ENCODE measurements at places on chromosomes 7 and 10.

GRCh38 chr7:13165854-13166253, 478.4 kb downstream of the ARL4A start:
- DNase-seq, result no peak

DNA sequence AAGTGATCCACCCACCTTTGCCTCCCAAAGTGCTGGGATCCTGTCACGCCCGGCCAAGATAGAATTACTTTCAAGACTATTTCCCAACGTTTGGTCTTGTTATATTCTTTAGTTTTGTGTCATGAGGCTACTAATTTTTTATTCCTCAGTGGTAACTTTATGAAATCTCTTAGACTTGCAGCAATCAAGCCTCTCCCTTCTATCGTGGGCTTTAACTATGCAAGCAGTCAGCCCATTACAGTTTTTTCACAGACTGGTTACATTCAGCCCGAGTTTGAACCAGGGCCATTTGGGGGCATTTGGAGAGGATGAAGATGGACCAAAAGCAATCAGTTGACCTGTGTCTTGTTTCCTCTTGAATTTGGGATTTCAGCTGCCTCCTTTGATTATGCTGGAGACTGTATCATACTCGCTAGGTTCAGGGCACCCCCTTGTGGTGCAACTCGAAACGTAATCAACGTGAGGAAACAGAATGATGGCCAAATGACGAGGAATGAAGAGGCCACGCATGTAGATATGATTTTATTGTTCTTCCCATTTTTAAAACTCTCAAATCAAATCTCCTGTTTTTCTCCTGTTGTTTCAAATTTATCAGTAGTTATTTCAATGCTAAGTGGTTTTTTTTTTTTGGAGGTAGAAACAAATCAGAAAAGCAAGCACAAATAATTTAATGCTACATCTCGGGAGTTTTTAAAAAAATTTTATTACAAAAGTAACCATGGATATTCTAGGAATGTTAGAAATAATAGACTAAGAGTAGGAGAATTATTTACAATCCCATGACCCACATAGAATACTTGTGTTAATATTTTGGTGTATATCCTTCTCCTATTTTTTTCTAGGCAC, 151.6 kb downstream of the KIAA1217 start:
- DNase-seq, result no peak

- no peak for DNase-seq
These were observed 85.0 kb downstream of the BTRC start for GRCh38 chr10:101438881-101439391.

GRCh38 chr7:93927585-93927984, 6.0 kb downstream of the GNG11 start:
- DNase-seq, result no peak

GRCh38 chr7:17311952-17312351, 13.5 kb downstream of the AHR start:
- no peak for DNase-seq

GRCh38 chr7:24024276-24025068, 259.5 kb upstream of the NPY start:
- no peak for DNase-seq

GRCh38 chr7:30526163-30526562, 21.5 kb upstream of the GGCT start:
- no peak for DNase-seq

DNA sequence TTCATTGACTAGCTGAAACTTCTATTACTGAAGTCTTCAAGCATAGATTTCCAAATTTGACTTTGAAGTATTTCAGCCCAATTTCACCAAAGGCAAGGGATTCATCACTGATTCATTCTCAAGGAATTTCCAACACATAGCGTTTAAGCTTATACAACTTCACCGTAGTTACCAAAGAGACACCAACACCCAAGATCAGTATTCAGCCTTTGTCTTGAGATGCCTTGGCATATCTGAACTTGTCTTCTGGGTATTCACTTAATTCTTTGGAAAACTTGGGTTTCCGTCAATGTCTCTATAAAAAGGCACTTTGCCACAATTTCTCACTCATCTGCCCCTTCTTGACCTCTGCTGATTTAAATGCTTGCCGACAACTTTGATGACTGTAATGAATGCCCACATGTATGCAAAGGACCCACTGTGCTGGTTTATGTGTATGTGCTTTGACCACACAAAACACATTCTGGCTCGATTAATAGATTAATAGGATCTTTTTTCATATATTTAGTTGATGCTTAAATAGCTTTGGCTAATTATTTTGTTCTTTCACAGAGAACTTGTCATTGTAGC, 49.6 kb downstream of the TES start:
- DNase-seq, result no peak

- no peak for DNase-seq
These were observed 219.6 kb downstream of the KCNMA1 start for GRCh38 chr10:77417806-77418640.

DNA sequence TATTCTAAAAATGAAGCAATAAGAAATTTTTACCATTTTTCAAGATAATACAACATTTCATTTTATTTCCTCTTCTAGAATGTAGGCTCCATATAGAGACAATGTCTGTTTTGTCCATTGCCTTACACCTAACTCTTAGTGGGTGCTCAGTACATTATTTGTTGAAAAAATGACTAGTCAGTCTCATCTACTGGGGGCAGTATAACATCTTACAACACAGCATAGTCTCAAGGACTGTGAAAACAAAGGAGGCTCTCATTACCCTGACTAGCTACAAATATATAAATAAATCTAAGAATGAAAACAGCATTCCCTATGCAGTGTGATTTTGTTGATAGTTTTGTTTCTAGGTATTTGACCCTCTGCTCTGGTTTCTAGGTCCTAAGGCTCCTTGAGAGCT, 11.6 kb downstream of the CRPPA start:
- DNase-seq, result no peak

DNA sequence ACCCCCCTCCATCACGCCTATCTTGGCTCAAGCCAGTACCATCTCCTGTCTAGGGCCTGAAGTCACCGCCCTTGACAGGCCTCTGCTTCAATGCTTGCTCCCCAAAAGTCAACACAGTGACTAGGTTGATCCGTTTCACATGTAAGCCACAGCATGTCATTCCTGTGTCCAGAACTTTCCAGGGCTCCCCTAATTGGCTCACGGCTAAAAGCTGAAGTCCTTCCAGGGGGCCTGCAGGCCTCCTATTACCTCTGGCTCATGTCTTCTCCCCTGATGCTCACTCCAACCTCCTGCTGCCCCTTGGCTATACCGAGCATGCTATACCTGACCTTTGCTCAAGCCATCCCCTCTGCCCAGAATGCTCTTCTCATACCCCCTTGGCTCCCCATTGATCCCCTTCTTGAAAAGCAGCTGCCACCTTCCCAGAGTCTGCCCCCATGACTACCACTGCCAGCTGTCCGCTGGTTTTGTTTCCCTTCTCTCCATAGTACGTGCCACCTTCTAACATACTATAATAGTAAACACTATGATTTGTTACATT, 39.1 kb downstream of the CPXM2 start:
- no peak for DNase-seq

GRCh38 chr10:1648648-1649047, 88.7 kb downstream of the ADARB2 start:
- DNase-seq, result no peak

DNA sequence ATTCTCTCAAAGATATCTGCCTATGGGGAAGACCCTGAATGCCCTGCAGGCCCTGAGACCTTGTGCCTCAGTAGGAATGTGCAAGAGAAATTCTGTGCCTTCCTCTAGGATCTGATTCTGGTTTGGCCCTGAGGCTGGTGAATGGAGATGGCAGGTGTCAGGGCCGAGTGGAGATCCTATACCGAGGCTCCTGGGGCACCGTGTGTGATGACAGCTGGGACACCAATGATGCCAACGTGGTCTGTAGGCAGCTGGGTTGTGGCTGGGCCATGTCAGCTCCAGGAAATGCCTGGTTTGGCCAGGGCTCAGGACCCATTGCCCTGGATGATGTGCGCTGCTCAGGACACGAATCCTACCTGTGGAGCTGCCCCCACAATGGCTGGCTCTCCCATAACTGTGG, 15.7 kb downstream of the DMBT1 start:
- DNase-seq, result no peak

GRCh38 chr7:144105211-144105610, 4.2 kb upstream of the OR2A2 start:
- no peak for DNase-seq

DNA sequence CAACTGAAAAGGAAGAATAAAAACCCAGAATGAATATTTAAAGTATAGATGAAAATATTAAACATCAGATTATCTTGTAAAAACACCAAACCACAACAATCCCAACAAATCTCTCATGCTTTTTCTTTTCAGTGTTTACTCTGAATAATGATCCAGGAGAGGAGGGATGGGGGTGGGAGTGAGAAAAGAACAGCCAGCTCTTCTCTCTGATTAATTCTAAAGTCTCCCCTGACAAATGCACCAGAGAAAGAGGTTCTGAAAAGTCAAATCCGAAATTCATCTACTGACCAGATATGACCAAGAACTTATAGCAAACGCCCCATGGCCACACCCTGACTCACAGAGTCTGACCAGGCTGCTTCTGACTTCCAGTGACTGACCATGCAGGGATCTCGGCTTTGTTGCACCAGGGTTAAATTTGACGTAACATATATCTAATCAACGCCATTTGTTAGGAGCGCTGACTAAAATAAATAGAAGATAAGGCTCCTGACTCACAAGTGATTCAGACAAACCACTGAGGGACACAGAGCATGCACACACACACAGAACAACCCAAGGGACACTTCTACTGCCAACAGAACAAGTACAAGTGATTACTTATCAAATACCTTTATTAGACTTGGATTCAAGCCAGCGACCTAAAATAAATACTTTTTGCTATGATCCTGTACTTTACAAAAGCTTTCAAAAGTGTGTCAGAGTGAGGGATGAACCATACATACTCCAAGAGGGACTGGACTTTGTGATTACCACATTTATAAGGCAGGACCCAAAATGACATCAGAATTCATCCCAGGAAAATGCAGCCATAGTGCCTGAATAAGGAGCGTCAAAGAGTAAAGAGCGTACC, 9.3 kb upstream of the SPOCK2 start:
- DNase-seq, result no peak

GRCh38 chr10:113865901-113866300, 11.4 kb downstream of the NHLRC2 start:
- no peak for DNase-seq

DNA sequence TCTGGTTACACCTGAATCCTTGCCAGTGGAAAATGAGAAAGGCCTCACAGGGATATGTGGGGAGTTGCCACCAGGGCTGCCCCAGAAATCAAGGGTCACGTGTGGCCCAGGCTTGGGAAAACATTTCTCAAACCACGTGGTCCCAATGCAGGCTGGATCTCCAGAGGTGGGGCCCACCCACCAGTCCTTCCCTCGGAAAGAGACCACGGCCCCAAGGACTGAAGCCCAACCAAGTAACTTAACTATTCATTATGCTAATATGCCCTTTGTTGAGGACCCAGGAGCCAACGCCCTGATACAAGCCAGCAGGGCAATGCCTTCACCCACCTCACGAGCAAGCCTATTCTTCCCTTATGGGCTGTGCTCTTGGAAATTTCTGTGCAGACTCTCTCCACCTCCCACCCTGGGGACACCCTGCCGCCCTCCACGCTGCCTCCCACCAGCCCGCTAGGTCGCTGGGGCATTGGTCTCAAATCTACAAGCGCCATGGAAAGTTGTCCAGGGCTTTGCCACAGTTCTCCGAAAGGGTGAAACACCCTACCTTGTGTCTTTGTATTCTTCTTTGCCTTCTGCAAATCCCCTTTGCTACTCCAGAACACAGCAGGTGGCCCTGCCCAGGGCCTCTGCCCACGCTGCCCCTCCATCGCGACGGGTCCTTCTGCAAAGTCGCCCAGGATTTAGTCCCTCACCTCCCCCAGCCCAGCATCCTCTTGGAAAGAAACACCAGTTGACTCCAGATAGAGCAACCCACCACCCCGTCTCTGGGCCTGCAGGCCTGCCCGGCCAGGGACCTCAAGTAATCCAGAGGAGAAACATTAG, 8.8 kb downstream of the TNS3 start:
- no peak for DNase-seq

GRCh38 chr10:95656291-95657164, at the start of gene ALDH18A1:
TSS of gene ALDH18A1 (minus strand) at chr10:95656711. CDS start at chr10:95653377, 3,334 bp downstream.
- DNase-seq, result peak; percentile 87

DNA sequence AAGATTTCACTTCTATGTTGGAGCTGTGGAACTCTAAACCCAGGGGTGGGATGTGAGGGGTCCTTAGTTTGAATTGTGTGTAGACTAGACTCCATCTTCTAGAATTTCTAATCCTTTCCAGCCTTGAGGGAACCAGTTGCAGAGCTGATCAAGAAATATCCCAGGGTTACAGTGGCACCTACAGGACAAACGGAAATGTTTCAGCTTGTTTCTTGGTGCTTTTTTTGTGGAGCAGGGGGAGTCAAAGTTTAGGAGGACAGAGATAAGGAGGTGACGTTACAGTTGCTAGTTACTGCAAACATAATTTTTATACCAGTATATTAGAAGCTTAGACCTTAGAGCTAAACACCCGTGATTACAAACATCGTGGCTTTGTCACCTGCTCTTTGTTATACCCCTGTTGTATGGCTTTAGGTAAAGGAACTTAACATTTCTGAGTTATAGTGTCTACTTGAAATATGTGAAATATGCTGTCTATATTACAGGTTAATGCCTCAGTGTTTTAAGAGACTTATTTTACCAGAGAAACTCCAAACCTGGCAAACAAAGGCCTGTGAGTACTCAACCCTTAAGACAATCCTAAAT, 84.5 kb upstream of the DYNC1I1 start:
- no peak for DNase-seq
